ENCODE measurements at places on chromosomes 1 and 21. TPM values are rescaled to one million over a fixed set of nuclear protein-coding genes. Genes with fewer than 3 reads are reported as not detected.

The AMY2A gene
- polyA plus RNA-seq, result not detected

The LCE2C gene
- not detected for polyA plus RNA-seq

The CD244 gene
- not detected for polyA plus RNA-seq

The LRRC47 gene
- 20.2 TPM for polyA plus RNA-seq

The HSD3B1 gene
- polyA plus RNA-seq, result not detected

All from HepG2 (cell line).